ENCODE measurements at places on chromosomes 1 and 21.

DNA sequence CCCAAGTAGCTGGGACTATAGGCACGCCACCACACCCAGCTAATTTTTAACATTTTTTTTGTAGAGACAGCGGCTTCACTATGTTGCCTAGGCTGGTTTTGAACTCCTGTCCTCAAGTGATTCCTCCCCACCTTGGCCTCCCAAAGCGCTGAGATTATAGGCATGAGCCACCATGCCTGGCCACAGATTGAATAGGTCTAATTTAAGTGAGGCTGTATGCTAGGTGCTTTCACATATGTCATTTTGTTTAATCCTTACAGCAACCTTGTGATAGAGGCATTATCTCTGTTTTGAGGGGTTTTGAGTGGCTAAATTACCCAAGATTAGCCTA is 7.2 kb downstream of the INTS3 start:
- DNase-seq = no peak

DNA sequence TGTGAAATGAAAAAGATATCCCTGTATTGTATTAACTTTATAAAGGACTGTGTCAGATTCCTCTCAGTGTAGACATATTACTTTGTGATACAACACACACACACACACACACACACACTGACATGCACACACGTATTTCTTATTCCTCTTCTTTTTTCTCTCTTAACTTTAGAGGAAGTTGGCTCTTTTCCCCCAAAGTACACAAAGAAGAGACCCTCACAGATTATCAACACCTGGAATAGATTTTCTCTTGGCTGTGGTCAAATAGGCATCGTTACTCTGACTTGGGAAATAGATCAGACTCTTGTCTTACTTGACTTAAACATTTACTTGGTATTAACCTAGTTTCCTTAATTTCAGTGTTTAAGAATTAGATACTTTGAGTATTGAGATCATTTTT is 792.8 kb downstream of the ADGRL2 start:
- no peak for DNase-seq

- no peak for DNase-seq
Measured at GRCh38 chr1:248000169-248000568, 13.3 kb upstream of the OR2L5 start.

GRCh38 chr1:5904551-5904950 is 87.7 kb downstream of the NPHP4 start:
- DNase-seq = no peak

DNA sequence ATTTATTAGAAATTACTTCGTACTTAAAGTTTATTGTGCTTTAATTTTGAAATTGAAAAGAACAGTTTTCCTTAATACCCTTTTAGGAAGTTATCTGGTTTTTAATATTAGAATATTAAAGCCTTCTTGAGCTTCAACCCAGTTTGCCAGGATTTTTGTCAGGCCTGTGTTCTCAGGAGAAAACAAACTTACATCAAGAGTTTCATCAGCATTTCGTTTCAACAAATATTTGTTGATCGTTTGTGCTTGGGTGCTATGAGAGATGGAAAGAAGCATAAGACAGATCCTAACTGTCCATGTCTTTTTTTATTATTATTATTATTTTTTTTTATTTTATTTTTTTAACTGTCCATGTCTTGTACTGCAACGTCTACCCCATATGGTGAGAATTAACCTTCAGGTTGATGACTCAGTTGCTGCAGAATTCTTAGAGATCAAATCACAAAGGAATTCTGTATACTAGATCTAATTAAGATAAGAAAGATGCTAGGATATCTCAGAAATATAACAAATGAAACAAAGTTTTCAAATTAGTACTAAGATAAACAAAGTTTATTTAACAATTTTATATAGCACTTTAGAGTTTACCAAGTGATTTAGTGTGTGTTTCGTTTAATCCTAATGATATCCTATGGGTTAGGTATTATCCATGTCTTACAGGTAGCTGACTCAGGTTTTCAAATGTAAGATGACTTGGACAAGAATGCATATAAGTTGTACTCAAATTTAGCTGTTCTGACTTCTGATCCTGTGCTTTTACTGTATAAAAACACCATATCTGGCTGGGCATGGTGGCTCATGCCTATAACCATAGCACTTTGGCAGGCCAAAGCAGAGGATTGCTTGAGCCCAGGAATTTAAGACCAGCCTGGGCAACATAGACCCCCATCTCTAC is 14.3 kb downstream of the FBXO28 start:
- no peak for DNase-seq

DNA sequence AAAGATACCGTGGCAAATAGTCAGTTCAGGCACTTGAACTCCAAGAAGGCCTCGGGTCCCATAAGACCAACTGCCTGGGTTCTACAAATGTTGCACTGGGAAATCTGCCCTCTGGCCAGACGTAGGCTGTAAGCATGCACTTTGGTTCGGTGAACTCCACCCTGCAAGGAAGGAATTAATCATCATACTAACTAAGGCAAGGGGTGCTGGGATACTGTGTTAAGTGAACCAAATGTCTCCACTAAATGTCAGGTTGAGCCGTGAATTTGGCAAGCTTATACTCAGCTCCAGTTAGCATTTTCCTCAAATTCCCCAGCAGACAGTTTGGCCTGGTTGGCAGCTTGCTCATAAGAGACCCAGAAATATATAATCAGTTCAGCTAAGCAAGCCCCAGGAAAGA is 385.9 kb downstream of the GPATCH2 start:
- DNase-seq = no peak

GRCh38 chr1:163813251-163813650 is 491.5 kb downstream of the NUF2 start:
- DNase-seq = no peak

GRCh38 chr1:20366056-20366462 is 75.4 kb downstream of the VWA5B1 start:
- DNase-seq = no peak

DNA sequence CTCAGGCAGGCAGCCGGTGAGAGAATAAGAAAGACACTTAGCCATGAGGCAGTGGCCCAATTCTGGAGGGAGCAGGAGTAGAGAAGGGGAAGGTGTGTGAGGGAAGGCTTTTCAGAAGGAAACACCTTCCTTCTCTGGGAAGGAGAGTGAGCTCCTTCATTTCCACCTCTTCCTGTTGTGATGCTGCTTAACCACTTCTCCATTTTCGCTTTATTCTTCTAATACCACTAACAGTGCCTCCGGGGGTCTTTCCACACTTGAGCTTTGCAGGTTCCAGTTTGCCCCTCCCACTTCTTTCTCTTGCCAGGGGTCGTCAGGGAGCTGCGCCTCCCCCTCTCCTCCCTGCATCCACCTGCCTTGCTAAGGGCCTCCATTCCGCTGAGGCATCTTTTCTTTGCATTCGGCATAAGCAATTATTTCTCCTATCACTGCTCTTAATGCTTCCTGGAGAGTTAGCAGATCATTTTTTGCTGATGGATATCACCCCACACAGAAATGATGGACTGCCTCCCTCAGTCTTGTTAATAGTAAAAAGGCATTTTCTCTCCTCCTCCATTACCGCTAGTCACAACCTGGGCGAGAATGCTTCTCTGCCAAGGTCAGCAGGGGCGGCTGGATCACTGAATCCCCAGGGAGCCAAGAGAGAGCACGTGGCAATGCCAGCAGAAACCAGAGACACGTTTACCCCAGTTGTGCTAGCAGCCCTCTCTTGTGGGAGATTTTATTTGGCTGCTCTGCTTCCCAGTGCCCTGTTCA is 74.8 kb downstream of the ELAVL4 start:
- no peak for DNase-seq

GRCh38 chr1:111227851-111228747 is 586 bp downstream of the CHI3L2 start:
- no peak for DNase-seq
